ENCODE measurements at places on chromosomes 2 and 18. TPM values are rescaled to one million over a fixed set of nuclear protein-coding genes. Genes with fewer than 3 reads are reported as not detected.

UGT1A8 gene
- total RNA-seq: 0.10 TPM

SAG gene
- total RNA-seq: 0.47 TPM

SCG2 gene
- total RNA-seq: 14.2 TPM

KCNIP3 gene
- 6.1 TPM for total RNA-seq

PASK gene
- 8.8 TPM for total RNA-seq

SLC11A1 gene
- total RNA-seq: 0.72 TPM

GALR1 gene
- total RNA-seq: 0.36 TPM

CBLN2 gene
- total RNA-seq: 1.1 TPM

RGPD4 gene
- total RNA-seq: not detected

MOGAT1 gene
- not detected for total RNA-seq

CCNYL1 gene
- total RNA-seq: 17.6 TPM

GPR55 gene
- total RNA-seq: 1.6 TPM

INO80B gene
- total RNA-seq: 20.0 TPM

CCDC102B gene
- 3.7 TPM for total RNA-seq

HOXD8 gene
- 1.3 TPM for total RNA-seq

PLEK gene
- total RNA-seq: 0.93 TPM

SCN9A gene
- total RNA-seq: 9.0 TPM

SPDYA gene
- total RNA-seq: 1.2 TPM

MC4R gene
- not detected for total RNA-seq

CRYBA2 gene
- total RNA-seq: 0.90 TPM
